Activated CD4-positive, alpha-beta T cell treated with anti-CD3 and anti-CD28 coated beads, Interleukin-2, amount 10 ng/mL, durations not matched to agents 7 days and 5 days (primary cell): ENCODE measurements at places on chromosomes 11 and 22. TPM values are rescaled to one million over a fixed set of nuclear protein-coding genes. Genes with fewer than 3 reads are reported as not detected.

DNA sequence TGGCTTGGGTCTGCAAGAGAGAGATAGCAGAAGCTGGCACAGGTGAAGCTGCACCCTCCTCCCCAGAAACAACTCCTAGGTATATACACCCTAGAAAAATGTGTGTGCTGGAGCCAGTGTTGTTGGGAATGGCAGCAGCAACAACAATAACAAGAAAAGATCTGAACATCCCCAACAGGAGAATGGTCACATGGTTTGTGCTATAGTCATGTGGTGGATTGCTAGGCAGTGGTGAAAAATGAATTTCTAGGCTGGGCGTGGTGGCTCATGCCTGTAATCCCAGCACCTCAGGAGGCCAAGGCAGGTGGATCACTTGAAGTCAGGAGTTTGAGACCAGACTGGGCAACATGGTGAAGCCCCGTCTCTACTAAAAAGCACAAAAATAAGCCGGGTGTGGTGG is 31.0 kb upstream of the FGF19 start:
- H3K4me3 ChIP-seq, result no peak overlapping the region
- no peak for DNase-seq
- no peaks in the 10 kb centered on the region for H3K27me3 ChIP-seq
- no peaks in the 10 kb centered on the region for H3K36me3 ChIP-seq

NLRP6 gene
- 6.5 TPM for total RNA-seq

HORMAD2 gene
- not detected for total RNA-seq

GRCh38 chr22:38707346-38707745 is 1.6 kb downstream of the GTPBP1 start:
- H3K27ac ChIP-seq, result peak overlapping the region; percentile 84
- H3K36me3 ChIP-seq, result peaks cover 30% of the 10 kb centered on the region
- DNase-seq, result no peak
- peaks cover 57% of the 10 kb centered on the region for H3K4me1 ChIP-seq
- no peaks in the 10 kb centered on the region for H3K27me3 ChIP-seq

C11orf42 gene
- not detected for total RNA-seq

- H3K27me3 ChIP-seq, result no peaks in the 10 kb centered on the region
- no peak for DNase-seq
- no peaks in the 10 kb centered on the region for H3K36me3 ChIP-seq
- H3K27ac ChIP-seq, result no peak overlapping the region
Measured at GRCh38 chr11:2168286-2169004, 3.2 kb downstream of the TH start.

OR51B2 gene
- not detected for total RNA-seq

SLC17A6 gene
- not detected for total RNA-seq

DNA sequence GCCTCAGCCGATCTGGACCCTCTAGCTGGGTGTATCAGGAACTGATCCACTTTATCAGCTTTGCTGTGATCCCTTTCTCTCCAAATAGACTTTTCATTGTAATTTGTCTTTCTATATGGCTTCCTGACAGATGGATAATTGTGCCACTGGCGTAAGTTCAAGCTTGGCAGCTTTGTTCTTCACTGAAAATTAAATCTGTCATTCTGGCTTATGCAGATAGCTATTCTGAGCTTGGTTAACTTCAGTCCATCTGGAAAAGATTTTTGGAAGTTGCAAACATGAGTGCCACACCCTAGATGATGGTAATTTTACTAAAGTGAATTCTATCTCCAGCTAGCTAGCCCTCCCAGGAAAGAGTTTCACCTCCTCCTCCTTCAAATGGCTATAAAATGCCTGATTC is 8.1 kb downstream of the OR5A2 start:
- no peaks in the 10 kb centered on the region for H3K36me3 ChIP-seq
- H3K27ac ChIP-seq, result no peak overlapping the region
- peaks cover 24% of the 10 kb centered on the region for H3K4me1 ChIP-seq
- no peak for DNase-seq
- H3K4me3 ChIP-seq, result no peak overlapping the region

DNA sequence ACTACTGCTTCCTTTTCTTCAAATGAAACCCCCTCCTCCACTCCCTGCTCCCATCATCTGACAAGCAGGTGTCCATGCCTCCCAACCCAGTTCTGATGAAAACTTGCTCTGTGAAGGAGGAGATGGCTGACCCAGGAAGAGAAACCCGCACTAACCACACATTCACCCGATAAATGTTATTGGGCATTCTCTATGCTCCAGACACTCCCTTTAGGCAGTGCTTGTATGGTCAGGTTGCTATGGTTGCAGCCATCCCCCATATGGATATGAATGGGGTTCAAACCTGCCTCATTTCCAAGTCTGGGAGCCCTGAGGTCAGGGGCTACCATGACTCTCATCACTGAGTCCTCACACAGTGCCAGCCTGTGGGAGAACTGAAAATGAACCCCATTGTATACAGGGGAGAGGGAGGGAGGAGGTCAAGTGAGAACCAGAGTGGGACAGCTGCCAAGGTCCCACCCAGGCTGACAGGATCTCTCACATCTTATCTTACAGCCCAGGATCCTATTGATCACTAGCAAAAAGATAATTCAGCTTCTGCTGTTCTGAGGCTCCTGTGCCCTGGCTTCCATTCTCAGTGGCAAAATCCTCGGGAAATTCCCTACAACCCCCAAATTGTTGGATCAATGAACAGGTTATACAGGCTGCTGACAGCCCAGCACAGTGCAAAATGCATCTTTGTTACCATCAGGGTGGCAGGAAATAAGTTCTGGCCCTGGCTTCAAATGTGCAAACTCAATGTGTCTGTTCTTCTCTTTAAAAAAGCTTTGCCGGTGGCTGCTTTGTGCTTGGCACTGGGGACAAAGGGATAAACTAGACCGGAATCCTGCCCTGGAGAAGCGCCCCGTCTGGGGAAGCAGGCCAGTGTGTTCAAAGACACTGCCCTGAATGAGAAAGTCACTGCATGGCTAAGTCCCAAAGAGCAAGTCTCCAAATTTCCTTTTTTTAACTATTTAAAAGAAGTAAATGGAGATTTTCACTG is 22.7 kb upstream of the ACER3 start:
- no peak overlapping the region for H3K27ac ChIP-seq
- peaks cover 32% of the 10 kb centered on the region for H3K27me3 ChIP-seq
- H3K4me3 ChIP-seq, result no peak overlapping the region
- DNase-seq, result no peak
- no peaks in the 10 kb centered on the region for H3K4me1 ChIP-seq
- no peaks in the 10 kb centered on the region for H3K36me3 ChIP-seq

GRCh38 chr11:116467823-116468222 is 305.0 kb downstream of the BUD13 start:
- H3K4me3 ChIP-seq, result no peak overlapping the region
- no peak for DNase-seq
- H3K27ac ChIP-seq, result no peak overlapping the region
- peaks cover 10% of the 10 kb centered on the region for H3K27me3 ChIP-seq
- H3K4me1 ChIP-seq, result no peaks in the 10 kb centered on the region
- no peaks in the 10 kb centered on the region for H3K36me3 ChIP-seq

DNA sequence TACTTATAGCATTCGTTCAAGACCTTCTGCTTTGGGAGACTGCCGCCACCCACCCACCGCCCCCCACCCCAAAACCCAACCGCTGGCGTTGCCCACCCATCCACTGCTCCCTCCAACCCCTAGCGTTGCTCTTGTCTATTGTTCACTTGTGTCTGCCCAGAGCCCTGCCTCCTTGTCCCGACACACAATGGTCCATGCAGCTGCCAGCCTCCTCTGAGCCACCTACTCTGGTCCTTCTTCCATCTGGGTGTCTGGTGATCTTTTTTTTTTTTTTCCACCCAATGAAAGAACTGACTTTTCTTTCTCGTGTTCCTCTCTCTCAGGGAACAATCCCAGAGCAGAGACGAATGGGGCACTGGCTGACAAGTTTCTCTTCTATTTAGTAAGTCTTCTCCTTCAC is 256.0 kb upstream of the SESN3 start:
- no peaks in the 10 kb centered on the region for H3K4me1 ChIP-seq
- peaks cover 2% of the 10 kb centered on the region for H3K27me3 ChIP-seq
- no peak for DNase-seq

GRCh38 chr11:13358596-13359270 is 81.1 kb downstream of the BMAL1 start:
- no peak for DNase-seq
- H3K4me3 ChIP-seq, result no peak overlapping the region
- H3K27ac ChIP-seq, result no peak overlapping the region
- no peaks in the 10 kb centered on the region for H3K27me3 ChIP-seq
- H3K36me3 ChIP-seq, result peaks cover 25% of the 10 kb centered on the region

GRCh38 chr11:13313005-13313819 is 35.6 kb downstream of the BMAL1 start:
- H3K27me3 ChIP-seq, result no peaks in the 10 kb centered on the region
- H3K4me3 ChIP-seq, result no peak overlapping the region
- H3K36me3 ChIP-seq, result peaks cover 37% of the 10 kb centered on the region
- no peak for DNase-seq
- H3K27ac ChIP-seq, result no peak overlapping the region

DNA sequence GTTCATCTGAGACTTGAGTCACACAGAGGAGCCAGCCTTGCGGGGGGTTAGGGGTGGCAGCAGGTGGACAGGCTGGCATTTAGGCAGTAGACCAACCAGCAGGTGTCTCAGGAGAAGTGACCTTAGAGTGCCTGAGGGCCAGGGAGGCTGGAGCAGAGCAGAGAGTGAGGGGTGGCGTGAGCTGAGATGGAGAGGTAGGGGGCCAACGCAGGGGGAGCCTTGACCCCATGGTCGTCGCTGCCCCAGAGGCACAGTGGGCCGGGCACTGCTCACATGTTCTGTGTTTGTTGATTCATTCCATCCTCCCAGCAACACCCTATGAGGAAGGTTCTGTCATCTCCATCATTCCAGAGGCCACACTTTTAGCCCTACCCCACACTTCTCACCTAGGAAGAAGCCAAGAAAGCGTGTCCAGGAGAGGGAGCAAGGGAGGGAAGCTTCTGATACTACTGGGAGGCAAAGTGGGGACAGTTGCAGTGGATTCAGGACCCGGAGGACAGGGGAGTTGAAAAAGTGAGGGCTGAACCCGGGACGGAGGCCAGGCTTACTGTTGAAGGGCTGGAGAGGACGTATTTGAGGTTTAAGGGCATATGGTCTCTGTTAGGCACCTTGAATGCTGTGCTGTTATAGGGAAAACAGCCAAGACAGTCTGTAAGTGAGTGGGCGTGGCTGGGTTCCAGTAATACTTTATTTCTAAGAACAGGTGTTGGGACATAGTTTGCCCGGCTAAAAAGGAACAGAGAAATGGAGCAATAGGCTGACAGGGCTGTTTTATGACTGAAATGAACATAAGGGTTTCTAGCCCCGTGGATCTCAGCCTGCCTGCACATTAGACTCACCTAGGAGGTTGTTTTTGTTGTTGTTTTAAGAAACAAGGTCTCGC is 7.3 kb downstream of the SART1 start:
- no peak overlapping the region for H3K4me3 ChIP-seq
- no peaks in the 10 kb centered on the region for H3K27me3 ChIP-seq
- DNase-seq, result no peak
- H3K36me3 ChIP-seq, result peaks cover 69% of the 10 kb centered on the region

RIMBP3C gene
- 0.92 TPM for total RNA-seq

- H3K36me3 ChIP-seq, result no peaks in the 10 kb centered on the region
- H3K4me1 ChIP-seq, result no peaks in the 10 kb centered on the region
- H3K27ac ChIP-seq, result no peak overlapping the region
- H3K27me3 ChIP-seq, result no peaks in the 10 kb centered on the region
- H3K4me3 ChIP-seq, result no peak overlapping the region
- DNase-seq, result no peak
Measured at GRCh38 chr11:96815236-96815635, 425.4 kb downstream of the JRKL start.

GRCh38 chr11:2853401-2853800 is 32.2 kb downstream of the CDKN1C start:
- H3K36me3 ChIP-seq, result no peaks in the 10 kb centered on the region
- no peaks in the 10 kb centered on the region for H3K27me3 ChIP-seq
- H3K4me3 ChIP-seq, result no peak overlapping the region
- H3K4me1 ChIP-seq, result no peaks in the 10 kb centered on the region

GRCh38 chr22:18992543-18993198 is 56.6 kb upstream of the PRODH start:
- H3K4me3 ChIP-seq, result no peak overlapping the region
- no peak overlapping the region for H3K27ac ChIP-seq
- H3K4me1 ChIP-seq, result no peaks in the 10 kb centered on the region
